Eye (tissue), 1 donor: ENCODE measurements at places on chromosomes 6 and 20.

DNA sequence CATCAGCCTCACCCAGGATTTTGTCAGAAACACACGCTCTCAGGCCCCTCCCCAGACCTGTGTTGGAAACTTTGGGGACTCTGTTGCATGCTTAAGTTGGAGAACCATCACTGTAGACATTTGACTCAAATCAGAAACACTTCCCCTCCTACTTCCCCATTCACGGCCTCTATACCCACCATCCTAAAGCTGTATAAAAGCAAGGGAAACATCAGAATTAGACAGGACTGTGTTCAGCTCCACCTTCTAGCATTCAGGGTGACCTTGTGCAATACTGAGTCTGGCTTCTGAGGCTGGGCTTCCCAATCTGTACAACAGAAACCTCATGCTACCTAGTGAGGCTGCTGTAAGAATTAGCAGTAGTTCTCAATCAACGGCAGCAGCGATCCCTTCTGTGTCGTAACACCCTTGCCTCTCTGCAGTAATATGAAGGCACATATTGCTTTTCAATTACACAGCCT lies 252.3 kb downstream of the LY86 start:
- DNase-seq = no peak

DNA sequence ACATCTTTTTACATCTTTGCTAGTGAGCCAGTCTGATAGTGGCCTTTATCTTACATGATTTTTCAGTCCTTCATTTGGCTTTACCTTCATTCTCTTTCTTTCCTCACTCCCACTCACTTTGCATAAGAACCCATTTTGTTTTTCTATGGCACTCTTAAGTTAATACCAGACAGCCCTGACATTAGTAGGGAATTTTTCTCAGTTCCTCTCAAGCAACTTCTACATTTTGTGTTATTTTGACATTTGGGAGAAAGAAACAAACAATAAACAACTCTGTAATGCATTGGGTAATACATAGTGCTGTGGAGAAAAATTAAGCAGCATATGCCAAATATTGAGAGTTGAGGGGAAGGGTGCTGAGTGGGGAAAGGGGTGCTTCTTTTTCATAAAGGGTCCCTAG lies 524.1 kb upstream of the JAG1 start:
- no peak for DNase-seq

DNA sequence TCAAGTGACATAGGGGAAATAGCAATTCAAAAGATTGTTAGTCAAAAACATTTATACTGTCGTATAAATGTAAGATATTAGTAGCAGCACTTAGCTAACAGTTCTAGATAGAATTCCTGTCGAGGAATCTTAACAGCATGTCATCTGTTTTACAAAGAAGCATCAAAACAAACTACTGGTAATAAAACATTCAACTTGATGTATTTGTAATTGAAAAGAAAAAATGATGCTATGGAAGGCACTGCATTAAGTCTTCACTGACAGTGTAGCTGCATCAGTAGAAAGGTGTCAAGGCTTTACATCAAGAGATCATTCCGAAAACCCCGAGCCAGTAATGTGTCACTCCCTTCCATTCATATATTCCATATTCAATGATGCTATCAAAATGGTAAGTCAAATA lies 223.5 kb downstream of the TBC1D32 start:
- no peak for DNase-seq

DNA sequence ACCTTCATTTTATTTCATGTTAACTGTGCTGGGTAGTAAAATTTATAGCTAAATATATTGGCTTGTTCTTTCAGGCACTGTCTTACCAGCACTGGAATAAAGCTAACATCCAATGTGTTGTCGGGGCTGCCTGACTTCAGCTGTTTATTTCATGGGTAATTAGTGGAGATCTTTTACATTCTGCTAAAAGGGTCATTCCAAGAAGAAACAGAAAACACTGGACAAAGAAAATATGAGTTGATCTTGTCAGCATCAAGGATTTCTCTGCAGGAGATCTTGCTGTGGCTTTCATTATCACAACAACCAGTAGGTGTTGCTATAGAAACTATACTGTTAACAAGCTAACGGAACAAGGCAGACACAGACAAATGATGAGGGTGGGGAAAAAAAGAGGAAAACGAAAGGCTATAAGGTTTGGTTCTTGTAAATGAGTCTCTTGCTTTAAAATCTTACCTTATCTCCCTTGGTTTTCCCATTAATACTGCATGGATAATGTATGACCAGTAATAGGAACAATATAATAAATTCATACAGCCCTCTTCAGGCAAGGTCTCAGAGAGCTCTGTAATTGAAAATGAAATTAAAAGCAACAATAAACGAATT lies 206.8 kb downstream of the SIM1 start:
- DNase-seq = peak; percentile 78

DNA sequence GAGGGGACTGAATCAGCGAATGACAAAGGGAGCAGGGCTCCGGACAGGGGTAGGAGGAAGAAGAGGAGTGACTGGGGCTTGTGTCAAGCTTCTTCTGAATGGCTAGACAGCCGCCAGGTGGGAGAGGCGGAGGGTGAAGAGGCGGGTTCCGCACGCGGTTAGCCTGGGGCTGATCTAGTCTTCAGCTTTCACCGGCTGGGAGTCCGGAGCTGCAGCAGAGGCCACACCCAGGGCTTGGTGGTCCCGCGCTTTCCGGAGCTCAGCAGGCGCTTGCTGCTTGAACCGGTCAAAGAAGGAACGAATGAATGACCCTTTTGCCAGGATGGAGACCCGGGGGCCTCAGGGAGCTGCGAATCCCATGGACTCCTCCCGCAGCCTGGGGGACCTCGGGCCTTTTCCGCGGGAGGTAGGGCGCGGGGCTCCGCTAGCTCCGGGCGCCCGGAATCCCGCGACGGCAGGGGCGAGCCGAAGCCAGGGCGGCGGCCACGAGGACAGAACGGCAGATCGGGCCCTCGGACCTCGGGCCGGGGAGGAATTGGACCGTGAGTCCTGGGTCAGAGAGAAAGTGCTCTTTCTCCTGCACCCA lies at the start of gene C6orf141:
Gene C6orf141, plus strand, starts transcription at position 177 of the 586 bp plus-strand sequence. Its CDS starts 125 bp downstream, at position 302.
- peak; percentile 67 for DNase-seq

DNA sequence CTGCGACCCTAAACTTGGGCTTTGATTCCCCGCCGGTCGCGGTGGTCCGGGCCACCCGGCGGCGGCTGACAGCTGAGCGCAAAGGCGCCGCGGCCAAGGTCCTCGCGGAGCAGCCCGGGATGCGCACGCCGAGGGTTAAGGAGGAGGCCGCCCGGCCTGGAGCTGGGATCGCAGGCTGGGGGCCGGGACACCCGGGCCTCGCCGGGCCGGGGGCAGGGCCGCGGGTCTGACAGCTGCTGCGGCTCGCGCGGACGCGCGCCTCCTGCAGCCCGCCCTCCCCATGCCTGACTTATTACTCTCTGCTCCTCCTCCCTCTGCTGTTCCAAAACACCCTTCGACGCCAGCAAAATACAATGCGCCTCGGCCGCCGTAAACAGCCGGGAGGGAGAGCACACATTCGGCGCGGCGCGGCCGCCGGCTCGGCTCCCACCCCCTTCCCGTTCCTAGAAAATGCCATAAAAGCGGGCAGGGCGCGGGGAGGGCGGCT lies 746 bp downstream of the BACH2 start:
- DNase-seq = peak; percentile 84

GRCh38 chr6:24827162-24827561 lies 28.4 kb upstream of the ARMH2 start:
- DNase-seq = no peak

DNA sequence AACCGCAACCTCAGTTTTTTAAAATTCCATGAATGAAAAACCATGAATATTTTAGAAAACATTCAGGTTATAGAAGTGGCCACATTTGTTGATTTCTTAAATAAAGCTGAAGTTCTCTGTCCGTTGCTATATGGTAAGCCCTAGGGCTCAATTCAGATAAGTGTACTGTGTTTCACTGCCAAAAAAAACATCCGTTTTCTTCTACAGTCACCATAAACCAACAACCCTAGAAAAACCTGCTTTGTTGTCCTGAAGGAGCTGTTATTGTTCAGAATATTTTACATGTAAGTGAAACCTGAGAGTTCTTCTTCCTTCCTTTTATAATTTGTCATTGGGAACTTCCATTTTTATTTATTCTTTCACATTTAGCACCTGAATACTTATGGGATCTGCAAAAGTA lies 274.1 kb downstream of the TFAP2A start:
- peak; percentile 11 for DNase-seq

- DNase-seq = no peak
Observed at GRCh38 chr6:8844968-8845367, 409.6 kb upstream of the SLC35B3 start.

DNA sequence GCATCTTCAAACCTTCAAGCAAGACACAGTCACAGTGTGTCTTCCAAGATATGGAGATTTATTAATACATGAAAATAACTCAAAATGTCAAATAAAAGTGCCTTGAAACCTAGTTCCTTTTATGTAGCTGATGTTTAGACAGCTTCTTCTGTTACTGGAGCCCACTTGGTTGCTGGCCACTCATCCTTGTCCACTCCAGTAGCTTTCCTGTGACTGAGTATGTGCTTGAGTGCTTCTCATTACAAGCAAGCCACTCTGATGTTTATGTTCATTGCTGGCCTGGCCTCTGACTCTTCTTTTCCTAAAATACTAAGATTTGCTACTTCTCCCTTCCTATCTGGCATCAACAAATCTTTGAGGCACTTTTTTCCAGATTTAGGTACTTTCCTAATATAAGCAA lies 545.2 kb upstream of the MAN1A1 start:
- DNase-seq = no peak

DNA sequence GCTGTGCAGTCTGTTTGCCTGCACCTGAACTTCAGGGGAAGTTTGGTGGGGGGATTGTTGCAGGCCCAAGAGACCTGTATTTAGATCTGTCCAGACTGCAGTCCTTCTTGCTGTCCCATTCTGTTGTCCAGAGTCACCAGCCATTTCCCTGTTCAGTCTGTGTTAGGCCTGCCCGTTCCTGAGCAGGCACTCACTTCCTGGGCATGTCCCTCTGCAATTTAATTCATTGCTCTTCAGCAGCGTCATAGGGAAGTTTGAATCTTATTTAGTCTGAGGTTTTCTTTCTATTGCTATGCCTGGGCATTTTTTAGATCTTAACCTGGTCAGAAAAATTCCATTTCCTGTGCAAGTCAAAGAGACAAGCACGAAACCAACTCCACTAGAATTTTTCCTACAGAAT lies 190.2 kb downstream of the DTNBP1 start:
- no peak for DNase-seq

- no peak for DNase-seq
Observed at GRCh38 chr6:11016452-11016851, 27.7 kb downstream of the ELOVL2 start.

- DNase-seq = peak; percentile 48
Observed at GRCh38 chr6:22612236-22612635, 42.9 kb downstream of the HDGFL1 start.

- DNase-seq = no peak
Observed at GRCh38 chr6:52562911-52563310, 13.9 kb downstream of the TRAM2 start.

- no peak for DNase-seq
Observed at GRCh38 chr20:59328071-59328470, 27.7 kb downstream of the EDN3 start.

GRCh38 chr20:52847029-52847660 lies 125.0 kb upstream of the TSHZ2 start:
- no peak for DNase-seq

GRCh38 chr6:88380618-88381288 lies 214.6 kb upstream of the CNR1 start:
- no peak for DNase-seq

DNA sequence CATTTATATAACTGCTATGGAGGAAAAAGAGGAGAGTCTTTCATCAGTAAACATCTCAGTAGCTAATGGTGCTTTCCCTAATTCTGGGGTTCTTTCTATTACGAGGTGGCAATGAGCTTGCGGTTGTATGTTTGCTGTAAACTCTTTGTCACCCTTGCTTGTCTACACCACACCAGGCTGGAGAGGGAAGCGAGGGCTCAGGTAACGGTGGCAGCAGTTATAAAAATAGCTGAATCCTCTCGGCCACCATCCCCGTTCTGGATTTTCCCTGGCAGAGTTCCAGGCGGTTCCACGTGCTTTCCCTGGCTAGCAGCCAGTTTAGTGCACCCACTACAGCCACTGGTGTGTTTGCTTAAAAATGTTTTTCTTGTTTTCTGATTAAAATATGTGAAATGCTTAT lies 39.0 kb downstream of the MAS1 start:
- no peak for DNase-seq

GRCh38 chr6:5540370-5540769 lies 279.1 kb downstream of the FARS2 start:
- no peak for DNase-seq

DNA sequence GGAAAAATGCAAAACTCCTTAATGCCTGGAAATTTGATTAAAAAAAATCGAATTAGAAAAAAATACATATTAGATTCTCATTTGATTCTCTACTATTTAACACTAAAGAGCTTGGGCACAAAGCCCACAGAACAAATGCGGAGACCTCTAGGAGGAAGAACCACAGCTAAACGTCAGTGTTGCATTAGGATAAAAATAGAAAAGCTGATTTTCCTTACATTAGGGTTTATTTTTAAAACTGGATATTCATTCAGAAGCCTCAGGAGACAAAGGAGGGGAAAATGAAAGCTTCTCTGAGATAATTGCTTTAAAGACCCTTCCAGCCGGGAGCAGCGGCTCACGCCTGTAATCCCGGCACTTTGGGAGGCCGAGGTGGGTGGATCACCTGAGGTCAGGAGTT lies 77.3 kb downstream of the ECT2L start:
- no peak for DNase-seq

GRCh38 chr6:78484198-78485064 lies 382.9 kb upstream of the IRAK1BP1 start:
- no peak for DNase-seq

DNA sequence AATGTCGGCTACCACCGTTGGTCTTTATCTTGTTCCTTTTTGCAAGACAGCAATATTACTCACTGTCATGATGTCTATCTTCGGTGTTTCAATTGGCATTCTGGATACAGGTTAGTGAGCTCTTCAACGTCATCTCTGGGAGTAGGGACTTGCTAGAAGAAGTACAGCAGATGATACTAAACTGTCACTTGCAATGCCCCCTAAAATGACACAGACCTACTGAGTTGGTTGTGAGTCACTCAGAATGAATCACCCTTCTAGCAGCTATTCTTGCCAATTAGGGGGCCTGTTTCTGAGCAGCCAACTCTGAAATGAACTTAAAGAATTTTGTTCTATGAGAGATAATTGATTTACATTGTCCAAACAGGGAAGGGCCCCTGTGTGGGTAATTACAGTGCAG lies 176.5 kb downstream of the SLC16A10 start:
- DNase-seq = no peak

DNA sequence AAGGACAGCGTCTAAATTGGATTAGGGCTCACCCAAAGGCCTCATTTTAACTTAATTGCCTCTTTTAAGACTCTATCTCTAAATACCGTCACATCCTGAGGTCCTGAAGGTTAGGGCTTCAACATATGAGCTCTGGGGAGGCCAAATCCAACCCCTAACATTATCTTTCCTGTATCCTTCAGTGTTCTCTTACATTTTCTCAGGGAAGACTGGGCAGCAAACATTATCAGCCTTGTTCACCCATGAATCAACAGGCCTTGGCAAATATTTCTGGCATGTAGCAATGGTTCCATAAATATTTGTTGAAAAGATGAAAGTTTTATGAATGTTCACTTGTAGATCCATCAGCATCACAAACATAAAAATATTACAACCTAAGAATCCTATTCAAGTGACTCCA lies 24.6 kb upstream of the FOXF2 start:
- no peak for DNase-seq

- no peak for DNase-seq
Observed at GRCh38 chr20:40467067-40467466, 222.0 kb downstream of the MAFB start.
